Stimulated activated CD4-positive, alpha-beta T cell treated with anti-CD3 and anti-CD28 coated beads, Interleukin-15, amount 100 ng/mL, for 24 hours (primary cell): ENCODE measurements at places on chromosomes 2 and 18.

DNA sequence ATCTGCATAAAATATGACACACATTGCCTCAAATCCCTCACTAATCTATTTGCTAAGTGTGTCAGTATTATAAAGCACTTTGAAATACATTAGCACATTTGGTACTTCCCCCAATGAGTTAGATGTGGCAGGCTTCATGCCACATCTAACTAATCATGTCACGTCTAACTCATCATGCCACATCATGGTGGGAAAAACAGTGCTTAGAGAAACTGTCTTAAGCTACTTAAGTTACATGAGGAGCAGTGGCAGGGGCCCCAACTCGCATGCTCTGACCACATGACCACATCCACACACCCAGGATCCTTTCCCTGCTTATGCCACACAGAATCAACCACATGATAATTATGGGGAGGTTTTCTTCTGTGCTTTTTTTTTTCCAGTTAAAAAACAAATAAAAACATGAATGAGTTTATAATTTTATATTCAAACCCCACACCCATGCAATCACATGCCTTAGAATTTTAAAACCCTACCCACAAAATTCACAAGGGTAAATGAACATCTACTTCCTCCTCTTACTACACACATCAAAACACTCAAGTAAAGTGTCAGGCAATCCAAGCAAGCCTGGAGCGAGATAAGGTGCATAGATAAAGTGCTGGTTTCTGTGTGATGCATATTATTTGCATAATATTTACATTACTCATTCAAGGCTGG is 1.6 kb downstream of the ABCA12 start:
- DNase-seq = no peak

DNA sequence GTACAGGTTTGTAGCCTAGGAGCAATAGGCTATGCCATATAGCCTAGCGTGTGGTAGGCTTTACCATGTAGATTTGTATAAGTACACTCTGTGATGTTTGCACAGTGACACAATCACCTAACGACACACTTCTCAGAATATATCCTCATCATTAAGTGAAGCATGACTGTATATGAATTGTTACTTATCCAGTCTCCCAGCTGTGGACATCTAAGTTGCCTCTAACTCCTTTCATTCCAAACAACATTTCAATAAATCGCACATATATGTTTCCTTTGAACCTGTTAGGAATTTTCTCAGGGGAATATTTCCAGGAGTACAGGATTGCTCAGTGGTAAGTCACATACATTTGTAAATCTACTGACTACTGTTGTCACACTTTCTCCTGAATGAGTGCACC is 90.0 kb downstream of the ARHGAP15 start:
- no peak for DNase-seq

- DNase-seq = no peak
Measured at GRCh38 chr2:133589456-133589855, 21.2 kb upstream of the NCKAP5 start.

DNA sequence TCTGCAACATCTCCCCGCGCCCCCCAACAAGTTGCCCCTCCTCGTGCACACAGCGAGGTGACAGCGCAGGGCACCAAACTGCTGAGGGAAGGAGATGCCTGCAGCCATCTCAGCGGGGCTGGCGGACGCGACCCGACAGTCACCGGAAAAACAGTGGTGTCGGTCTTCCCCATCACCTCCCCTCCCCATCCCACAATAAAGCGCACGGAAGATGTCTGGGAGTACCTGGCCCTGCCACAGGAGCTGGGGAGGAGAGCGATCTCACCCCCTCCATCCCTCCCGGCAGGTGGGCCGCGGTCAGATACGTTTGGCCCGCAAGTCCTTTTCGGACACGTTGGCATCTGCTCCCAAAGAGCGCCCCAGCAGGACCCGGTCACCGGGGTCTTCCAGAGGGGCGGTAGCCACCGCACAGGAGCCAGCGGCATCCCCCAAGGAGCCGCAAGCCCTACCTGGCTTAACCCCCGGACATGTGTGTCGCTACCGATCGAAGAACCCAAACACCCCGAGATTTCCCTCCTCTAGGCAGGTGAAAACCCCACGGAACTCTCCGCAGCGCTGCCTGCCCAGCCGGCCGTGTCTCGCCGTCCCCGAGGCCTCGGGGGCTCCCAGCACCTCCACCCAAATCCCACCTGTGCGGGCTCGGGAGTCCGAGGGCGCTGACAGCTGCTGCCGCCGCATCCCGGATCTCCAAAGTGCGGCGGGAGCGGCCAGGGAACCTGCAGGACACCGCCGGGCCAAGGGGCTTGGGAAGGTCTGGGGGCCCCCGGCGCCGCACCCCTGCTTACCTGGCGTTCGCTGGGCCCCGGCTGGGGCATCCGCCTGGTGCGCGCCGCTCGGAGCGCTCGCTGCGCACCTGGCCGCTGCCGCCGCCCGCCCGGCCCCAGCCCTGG is 657 bp downstream of the ATP8B1 start:
- DNase-seq = peak; percentile 27

DNA sequence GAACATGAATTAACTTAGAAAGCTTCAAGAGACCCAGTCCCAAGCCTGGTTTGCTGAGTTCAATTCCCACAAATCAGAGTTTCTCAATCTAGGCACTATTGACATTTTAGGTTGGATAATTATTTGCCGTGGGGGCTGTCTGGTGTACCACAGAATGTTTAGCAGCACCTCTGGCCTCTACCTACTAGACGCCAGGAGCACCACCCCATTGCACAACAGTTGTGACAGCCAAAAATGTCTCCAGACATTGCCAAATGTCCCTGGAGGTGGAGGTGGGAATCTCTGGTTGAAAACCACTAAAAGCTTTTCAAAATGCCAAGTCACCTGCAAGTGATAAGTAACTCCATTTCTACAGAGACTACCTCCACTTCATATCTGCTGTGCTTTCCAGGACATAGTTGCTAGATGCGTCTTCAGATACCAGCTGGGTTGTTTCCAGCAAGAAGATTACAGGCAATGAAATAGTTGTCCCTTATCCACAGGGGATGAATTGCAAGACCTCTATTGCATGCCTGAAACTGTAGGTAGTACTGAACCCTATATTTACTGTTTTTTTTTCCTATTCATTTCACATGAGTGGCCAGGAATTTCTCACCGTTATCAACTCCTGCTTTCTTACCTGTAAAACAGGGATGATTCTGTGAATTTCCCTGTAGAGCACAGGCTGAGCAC is 554.3 kb downstream of the ZEB2 start:
- no peak for DNase-seq

DNA sequence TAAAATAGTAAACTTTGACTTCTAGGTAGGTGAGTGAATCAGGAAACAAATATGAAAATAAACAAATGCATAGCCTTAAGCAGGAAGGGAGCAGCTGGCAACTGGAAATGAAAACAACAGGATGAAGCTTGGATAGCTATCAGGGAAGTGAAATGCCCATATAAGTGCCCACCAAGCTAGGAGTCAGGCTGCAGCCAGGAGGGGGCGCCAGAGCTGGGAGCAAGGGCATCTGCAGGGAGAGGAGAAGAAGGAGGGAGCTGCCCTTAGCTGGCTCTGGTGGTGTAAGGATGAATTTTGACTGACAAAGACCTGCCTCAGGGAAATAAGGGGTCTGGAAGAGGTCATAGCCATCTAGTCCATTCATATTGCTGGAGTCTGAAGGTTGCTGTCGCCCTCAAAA is 298.3 kb downstream of the TDRD15 start:
- peak; percentile 32 for DNase-seq

- no peak for DNase-seq
Measured at GRCh38 chr2:23565814-23566213, 180.8 kb downstream of the KLHL29 start.

GRCh38 chr18:4292696-4293095 is 162.4 kb downstream of the DLGAP1 start:
- DNase-seq = no peak

- no peak for DNase-seq
Measured at GRCh38 chr2:101696272-101697123, 1.0 kb upstream of the MAP4K4 start.

DNA sequence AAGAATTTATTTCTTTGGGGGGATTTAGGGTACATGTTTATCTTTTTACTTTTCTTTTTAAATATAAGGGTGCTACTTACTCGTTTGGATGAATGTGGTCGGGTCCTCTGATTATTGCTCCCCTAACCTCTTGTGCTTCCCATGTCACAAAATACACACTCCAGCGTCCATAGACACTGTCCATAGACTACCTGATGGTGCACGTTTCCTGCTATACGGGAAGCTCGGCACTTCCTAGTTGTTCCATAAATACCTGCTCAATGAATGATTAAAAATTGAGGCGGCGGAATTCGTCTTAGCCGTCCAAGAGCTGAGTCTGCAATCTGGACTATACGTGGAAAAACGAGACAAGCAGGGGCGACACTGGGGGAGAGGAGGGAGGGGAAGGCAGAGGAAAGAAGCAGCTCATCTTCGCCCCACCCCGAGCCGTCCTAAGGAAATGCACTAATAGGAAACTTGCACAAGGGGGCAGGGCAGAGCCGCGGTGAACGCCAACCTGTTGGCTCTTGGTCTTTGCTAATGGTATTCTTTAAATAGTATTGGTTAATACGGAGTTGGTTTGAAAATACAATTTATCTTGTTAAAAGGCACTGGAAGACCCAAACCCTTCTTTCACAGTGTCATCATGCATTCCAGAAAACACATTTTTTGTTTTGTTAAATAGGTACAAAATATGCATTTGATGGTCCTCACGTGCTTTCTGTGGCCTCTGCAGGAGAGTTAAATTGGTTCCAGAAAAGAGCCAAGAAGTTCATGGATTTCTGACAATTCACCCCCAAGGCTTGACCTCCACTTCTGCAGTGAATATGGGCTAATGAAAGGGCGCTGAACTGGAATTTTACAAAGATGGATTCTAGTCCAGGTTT is 73.0 kb upstream of the KCTD1 start:
- DNase-seq = peak; percentile 48

DNA sequence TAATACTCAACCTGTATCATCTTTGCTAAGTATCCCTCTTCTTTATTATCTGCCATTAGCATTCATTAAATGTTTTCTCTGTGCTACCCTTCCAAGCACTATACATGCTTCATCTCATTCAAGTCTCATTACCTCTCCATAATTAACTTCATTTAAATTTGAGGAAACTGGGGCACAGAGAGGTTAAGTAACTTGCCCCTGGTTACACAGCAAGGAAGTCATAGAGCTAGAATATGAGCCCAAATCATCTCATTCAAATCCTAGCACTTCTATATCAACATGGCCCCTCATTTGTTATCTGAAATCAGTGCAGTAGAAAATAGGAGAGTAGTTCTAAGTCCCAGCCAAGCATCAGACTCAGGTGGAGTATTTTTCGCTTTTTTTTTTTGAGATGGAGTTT is 4.4 kb downstream of the MRPL35 start:
- no peak for DNase-seq

- DNase-seq = no peak
Measured at GRCh38 chr2:236452238-236452637, 117.4 kb upstream of the ACKR3 start.

- DNase-seq = no peak
Measured at GRCh38 chr2:71570951-71571460, 117.6 kb downstream of the DYSF start.

DNA sequence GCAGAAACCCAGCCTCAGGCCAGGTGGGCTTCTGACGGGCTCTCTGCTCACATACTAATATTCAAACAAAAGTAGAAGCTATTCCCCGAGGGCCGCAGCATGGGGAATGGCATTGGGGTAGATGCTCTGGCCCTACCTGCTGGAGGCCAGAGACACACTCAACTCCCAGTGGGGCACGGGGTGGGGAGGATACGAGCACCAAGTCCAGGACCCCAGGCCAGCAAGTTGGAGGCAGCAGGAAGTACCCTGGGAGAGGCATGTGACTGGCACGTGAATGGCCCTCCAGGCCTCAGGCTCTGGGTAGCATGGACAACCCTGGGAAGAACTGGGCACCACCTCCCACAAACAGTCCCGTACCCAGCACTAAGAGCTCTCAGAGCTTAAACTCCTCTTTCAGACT is 3.8 kb downstream of the DNMT3A start:
- DNase-seq = no peak

DNA sequence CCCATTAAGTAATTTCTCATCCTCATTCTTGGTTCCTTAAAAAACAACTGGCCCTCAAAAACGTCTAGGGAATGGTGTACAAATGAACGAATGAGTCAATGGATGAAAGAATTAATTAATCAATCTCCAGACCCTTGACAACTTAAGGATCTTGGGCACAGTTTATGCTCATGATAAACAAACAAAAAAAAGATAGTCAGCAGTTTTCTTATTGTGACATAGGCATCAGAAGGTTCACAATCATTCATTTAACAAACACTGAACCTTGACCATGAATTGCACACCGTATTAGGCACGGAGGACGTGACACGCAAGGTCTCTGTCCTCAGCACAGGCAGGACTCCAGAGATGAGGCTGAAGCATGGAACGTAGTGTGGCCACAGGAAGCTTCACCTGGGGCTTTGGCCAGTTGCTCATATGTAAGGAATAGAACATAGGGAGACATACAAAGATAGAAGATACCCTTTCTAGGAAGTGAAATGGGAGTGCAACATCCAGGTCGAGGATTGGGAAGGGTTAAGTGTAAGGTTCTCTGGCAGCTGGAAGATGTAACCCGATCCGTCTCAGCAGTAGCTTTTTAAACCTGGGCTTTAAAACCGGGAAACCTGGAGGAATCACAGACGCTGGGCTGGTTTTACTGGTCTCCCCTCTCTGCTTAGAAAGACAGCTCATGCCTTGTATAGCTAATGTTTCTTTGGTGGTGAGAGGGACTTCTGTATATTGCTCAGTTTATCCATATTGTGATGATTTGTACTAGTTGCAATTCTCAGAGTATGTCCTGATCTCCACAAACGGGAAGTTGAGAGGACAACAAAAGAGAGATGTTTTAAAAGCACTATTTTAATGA is 8.9 kb upstream of the LTBP1 start:
- no peak for DNase-seq

DNA sequence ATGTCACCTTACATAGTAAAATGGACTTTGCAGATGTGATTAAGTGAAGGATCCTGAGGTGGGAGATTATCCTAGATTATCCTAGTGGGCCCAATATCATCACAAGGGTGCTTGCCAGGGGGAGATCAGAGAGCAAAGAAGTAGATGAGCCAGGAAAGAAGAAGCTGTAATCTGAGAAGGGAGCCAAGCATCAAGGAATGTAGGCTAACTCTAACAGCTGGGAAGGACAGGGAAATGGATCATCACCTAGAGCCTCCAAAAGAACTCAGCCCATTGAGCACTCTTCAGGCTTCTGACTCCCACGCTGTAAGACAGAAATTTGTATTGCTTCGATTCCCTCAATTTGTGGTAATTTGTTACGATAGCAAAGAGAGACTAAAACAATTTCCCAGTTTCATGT is 309.9 kb downstream of the LRP1B start:
- no peak for DNase-seq

- no peak for DNase-seq
Measured at GRCh38 chr2:238286551-238286950, 1.9 kb downstream of the PER2 start.

- DNase-seq = no peak
Measured at GRCh38 chr2:8115456-8115855, 566.4 kb upstream of the ID2 start.
